ENCODE measurements at places on chromosomes 12 and 14. TPM values are rescaled to one million over a fixed set of nuclear protein-coding genes. Genes with fewer than 3 reads are reported as not detected.

GRCh38 chr12:7915661-7916403 is 20.2 kb downstream of the SLC2A3 start:
- no peaks in the 10 kb centered on the region for H3K27me3 ChIP-seq
- DNase-seq = peak; percentile 62

The TAS2R8 gene
- not detected for total RNA-seq

DNA sequence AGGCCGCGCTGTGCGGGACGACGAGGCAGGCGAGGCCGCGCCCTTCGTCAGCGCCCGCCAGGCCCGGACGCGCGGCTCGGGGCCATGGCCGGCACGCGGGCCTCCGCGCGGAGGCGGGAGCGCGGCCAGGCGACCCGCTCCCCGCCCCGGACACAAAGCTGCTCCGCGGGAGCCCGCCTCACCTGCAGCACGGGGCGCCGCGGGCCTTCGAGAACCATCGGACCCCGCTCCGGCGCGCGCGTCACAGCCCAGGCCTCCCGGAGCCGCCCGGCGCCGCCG is 342 bp downstream of the DICER1 start:
- no peaks in the 10 kb centered on the region for H3K36me3 ChIP-seq
- no peak for DNase-seq
- peak overlapping the region; percentile 76 for H3K4me3 ChIP-seq
- peaks cover 25% of the 10 kb centered on the region for H3K4me1 ChIP-seq
- H3K27ac ChIP-seq = no peak overlapping the region
- H3K27me3 ChIP-seq = no peaks in the 10 kb centered on the region

GRCh38 chr12:12399776-12400305 is 43.0 kb downstream of the BORCS5 start:
- H3K4me1 ChIP-seq = peaks cover 24% of the 10 kb centered on the region
- no peaks in the 10 kb centered on the region for H3K27me3 ChIP-seq
- DNase-seq = no peak
- no peaks in the 10 kb centered on the region for H3K36me3 ChIP-seq
- H3K27ac ChIP-seq = 0 out of 2 replicates have a peak overlapping the region, but pooled peaks have one; percentile 1
- no peak overlapping the region for H3K4me3 ChIP-seq

GRCh38 chr12:123683964-123684363 is 13.1 kb downstream of the TCTN2 start:
- no peaks in the 10 kb centered on the region for H3K27me3 ChIP-seq
- no peak overlapping the region for H3K27ac ChIP-seq
- DNase-seq = no peak
- H3K4me1 ChIP-seq = no peaks in the 10 kb centered on the region
- no peaks in the 10 kb centered on the region for H3K36me3 ChIP-seq

The RD3L gene
- not detected for total RNA-seq

GRCh38 chr12:128798571-128799341 is 25.0 kb downstream of the SLC15A4 start:
- H3K36me3 ChIP-seq = no peaks in the 10 kb centered on the region
- DNase-seq = no peak
- H3K27ac ChIP-seq = no peak overlapping the region
- no peak overlapping the region for H3K4me3 ChIP-seq
- H3K4me1 ChIP-seq = no peaks in the 10 kb centered on the region
